Activated CD8-positive, alpha-beta memory T cell treated with anti-CD3 and anti-CD28 coated beads for 24 hours (primary cell): ENCODE measurements at places on chromosomes 7 and 10.

DNA sequence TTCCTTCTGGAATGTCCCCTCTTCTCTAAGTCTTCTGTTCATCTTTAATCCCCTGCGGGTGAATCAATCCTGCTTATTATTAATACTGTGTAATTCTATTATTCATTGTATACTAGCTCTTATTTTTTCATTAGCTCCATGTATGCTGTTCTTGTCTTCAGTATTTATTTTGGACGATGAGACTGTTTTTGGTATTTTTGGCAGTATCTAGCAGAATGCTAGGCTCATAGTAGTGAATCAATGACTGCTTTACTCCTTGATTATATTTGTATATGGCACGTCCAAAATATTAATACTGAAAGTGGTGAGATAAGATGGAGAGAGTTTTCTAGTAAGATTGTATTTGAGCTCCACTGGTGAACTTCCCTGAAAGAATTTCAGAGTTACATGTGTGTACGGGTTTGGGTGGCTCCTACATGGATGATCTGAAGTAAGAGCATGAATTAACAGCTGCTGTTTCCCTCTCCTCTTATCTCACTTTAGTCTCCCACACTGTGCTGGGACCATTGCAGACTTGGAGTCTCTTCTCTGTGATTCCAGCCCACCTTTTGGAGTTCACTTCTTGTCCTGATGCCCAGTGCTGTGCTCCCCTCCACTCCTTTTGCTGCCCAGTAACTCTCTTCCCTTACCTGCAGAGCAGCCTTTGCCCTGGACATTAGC, 226.0 kb downstream of the CDK14 start:
- DNase-seq, result no peak

- no peak for DNase-seq
These were observed 657 bp upstream of the TMEM178B start for GRCh38 chr7:141073173-141073640.

- no peak for DNase-seq
These were observed 63.8 kb downstream of the MTPN start for GRCh38 chr7:135913404-135913803.

DNA sequence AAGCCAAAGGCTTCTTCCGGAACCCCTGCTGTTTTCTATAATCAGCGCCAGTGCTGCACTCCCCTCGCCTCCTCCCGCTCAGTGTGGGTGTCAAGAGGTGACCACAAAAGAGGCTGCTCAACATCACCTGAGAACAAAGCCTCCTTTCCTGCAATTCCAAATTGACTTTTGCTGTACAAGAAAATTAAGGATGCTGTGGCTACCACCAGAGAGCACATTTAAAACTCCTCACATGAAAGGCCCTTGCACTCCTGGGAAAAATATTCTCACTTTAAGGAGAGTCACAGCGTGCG, 96.4 kb downstream of the HIPK2 start:
- no peak for DNase-seq

GRCh38 chr10:23676296-23676695, 237.4 kb downstream of the OTUD1 start:
- no peak for DNase-seq

- DNase-seq, result no peak
These were observed 8.1 kb upstream of the LBX1 start for GRCh38 chr10:101237081-101237981.

DNA sequence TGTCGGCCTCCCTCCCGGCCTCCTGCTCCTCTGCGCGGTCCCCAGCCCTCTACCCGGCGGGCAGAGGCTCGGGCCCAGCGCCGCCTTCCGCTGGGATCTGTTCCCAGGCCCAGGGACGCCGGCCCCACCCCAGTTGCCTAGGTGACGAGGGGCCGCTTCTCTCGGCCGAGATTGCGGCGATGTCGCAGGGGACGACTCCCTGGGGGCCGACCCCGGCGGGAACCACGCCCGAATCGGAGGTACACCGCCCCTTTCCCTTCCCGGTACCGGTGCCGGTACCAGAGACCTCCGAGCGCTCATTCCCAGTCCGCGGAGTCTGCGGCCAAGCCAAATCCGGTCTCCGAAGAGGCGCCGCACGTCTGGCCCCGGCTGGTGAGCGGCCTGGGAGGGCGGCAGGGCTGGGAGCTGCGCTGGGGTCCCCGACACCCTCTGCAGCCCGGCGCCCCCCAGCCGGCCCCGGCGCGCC, at the start of gene CABCOCO1:
Gene CABCOCO1 (plus strand): TSS at position 136 of the 466 bp plus-strand sequence. CDS start 44 bp downstream, at position 180.
- no peak for DNase-seq

DNA sequence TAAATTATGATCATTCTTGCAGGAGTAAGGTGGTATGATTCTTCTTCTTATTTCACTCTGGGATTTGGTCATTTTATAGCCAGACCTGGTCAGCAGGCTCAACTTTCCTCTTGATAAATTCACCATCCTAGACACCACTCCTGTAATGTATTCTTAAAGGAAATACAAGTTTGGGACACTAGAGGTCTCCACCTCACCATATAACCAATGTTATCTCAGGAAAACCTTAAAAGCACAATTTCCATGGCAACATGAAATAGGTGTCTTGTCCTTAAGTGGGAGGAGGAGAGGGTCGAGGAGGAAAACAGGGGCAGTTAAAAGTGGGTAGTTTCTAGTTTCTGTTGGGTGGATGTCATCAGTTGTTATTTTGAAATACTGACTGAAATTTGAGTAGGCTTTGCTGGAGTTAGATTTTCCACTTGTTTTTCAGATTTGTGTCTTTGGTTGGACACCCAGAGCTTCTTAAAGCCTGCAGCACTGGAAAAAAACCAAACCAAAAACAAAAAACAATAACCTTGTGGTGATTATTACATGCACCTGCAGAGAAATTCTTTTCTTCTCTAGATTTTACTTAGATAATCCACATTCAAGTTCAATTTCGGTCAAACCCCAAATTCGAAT, 163.1 kb downstream of the PRKCQ start:
- DNase-seq, result no peak

DNA sequence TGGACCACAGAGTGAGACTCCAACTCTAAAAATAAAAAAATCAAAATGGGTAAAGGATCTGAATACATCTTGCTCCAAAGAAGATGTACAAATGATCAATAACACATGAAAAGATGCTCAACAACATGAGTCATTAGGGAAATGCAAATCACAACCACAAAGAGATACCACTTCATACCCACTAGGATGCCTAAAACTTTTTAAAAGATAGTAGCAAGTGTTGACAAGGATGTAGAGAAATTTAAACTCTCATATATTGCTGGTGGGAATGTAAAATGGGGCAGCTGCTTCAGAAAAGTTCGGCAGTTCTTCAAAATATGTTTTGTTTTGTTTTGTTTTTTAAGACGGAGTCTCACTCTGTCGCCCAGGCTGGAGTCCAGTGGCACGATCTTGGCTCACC, 45.7 kb upstream of the GTF2IRD1 start:
- DNase-seq, result no peak

DNA sequence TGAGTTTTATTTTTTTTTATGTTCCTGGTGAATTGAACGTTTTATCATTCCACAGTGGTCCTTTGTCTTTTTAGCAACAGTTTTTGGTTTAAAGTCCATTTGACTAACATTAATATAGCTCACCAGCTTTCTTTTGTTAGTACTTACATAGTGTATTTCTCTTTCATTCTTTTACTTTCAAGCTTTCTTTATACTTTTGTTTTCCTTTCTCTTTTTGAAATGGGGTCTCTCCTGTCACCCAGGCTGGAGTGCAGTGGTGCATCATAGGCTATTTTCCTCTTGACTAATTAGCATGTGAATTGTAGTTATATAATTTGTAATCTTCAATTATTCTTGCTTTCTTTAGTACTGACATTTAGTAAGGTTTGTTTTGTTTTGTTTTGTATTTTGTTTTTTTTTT, 27.8 kb downstream of the GARIN1A start:
- no peak for DNase-seq

GRCh38 chr7:37117292-37117691, 331.4 kb downstream of the ELMO1 start:
- DNase-seq, result no peak

DNA sequence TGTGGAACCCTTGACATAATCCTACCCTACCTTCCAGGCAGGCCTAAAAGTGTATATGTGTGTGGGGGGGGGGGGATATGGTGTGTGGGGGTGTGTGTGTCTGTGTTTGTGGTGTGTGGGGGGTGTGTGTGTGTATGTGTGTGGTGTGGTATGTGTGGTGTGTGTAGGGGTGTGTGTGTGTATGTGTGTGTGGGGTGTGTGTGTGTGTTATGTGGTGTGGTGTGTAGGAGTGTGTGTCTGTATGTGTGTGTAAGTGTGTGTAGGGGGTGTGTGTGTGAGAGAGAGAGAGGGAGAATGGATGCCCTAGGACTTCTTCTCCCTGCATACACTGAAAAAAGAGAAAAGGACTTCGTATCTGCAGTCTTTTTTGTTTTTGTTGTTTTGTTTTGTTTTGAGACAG, 12.3 kb upstream of the IMPDH1 start:
- no peak for DNase-seq

GRCh38 chr10:110852255-110852896, 19.4 kb upstream of the PDCD4 start:
- DNase-seq, result peak; percentile 60

- no peak for DNase-seq
These were observed 1257.8 kb upstream of the SORCS1 start for GRCh38 chr10:108422286-108422685.

GRCh38 chr10:56662765-56663447, 301.8 kb upstream of the ZWINT start:
- no peak for DNase-seq

DNA sequence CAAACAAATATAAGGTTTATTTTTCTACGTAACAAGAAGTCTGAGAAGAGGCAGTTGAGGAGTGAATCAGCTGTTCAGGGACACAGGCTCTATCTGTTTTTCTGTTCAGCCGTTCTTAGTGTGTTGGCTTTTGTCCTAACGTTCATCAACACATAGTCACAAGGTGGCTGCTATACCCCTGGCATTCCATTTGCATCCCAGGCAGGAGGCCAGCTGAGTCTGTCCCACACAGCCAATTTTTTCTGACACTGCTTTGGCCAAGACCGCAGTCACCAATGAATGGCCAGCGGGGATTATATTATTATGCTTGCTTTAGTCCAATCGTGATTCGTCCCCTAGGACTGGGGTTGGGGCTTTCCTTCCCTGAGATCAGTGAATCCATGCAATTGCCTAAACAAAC, 143.4 kb upstream of the CHST15 start:
- DNase-seq, result no peak

DNA sequence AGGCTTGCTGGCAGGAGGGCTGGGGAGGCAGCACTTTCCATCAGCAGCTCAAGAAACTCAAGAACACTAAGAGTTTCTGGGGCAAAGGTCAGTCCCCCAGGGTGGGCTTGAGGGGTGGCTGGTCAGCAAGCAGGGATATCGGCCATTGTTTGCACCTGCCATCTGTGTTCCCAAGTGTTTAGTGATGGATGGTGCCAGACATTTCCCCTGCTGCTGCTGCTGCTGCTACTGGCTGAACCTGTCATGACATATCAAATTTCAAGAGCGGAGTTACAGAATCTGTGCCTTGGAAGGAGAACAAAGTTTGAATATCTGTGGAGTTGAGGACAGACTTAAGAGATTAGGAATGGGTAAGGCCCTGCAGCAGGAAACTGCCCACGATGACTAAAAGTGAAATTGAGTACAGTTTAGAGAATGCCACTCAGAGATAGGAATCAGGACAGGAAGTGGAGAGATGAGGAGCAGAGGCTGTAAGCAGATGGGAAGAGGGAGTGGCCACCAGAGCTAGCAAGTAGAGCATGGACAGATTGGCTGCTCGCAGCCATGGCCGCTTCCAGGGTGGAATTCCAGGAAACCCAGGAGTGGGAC, 39.2 kb upstream of the PPP1R3C start:
- no peak for DNase-seq

DNA sequence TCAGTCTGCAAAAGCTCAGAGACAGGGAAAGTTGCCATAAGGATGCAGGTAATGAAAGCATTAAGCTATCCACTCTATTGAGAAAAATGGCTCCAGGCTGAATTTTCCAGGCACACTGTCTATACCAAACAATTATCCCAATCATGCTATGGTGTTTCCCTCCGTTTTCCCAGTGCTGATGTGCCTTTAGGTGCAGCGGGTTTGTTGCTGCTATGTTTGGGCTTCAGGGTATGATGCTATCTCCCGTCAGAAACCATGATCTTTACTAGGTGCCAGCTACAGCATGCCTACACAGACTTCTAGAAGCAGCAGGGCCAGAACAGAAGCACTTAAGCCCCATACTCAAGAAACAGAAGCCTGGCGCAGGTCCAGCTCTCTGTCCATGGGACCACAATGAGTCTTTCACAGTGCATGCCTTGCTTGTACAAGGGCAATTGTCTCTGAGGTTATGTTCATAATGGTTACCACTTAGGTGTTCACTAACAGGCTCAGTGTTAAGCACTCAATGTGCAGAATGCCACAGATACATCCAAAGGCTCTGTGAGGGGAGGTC, 19.4 kb downstream of the STEAP1B start:
- no peak for DNase-seq

DNA sequence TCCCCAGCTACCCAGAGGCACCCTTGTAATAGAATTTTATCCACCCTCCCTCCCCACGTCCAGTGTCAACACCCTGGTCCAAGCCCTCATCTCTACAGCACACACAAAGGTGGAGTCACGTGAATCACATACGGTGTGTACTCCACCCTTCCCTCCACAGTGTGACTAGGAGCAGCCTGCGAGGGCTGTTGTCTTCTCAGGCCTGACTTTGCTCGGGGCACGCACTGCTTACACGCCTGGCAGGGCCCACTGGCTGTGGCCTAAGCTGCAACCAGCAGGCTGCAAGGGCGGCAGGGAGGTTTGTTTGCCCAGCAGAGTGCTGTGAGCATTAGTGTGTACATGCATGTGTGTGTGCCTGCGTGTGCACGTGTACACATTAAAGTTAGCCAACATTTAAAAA, 93.7 kb downstream of the COBL start:
- DNase-seq, result peak; percentile 21

DNA sequence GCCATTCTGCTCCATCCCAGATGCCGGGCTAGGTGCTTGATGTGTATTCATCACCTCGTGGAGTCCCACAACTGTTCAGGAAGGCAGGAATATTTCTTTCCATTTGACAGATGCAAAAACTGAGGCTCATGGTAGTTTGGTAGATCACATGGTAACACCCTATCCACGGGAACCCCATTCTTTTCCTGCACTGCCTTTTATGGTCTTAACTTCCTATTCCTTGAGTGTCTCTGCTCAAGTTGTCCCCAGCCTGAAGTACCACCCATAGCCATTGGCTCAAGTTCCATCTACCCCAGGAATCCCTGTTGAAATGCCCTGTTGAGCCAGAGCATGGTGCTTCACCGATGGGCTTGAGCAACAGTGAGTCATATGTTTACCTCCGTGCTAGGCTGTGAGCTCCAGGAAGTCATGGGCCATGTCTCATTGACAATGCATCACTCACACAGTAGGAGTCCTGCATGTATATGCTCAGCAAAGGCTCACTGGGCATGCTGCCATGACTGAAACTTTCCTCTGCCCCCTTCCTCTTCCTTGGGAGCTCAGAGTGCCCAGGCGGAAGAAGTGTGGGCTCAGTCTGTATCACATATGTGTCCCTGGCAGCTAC, 71.7 kb upstream of the ADAM12 start:
- no peak for DNase-seq

DNA sequence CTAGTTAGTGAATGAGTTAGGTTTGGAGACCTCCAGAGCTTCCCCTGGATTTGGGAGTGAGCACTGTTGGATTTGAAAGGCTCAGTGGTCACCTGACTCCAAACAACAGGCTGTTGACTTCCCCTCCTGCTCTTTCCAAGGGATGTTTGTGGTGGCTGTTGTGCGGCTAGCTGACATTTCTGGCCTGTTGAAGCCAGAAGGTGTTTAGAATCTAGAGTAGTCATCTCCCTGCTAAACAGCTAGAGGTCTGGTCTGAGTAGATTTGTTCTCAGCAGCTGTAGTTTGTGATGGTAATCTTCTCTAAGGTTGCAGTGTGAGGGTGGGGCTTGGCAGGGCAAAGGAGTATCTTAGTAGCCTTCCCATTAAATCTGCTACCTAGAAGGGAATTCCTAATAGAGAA, 30.1 kb downstream of the BPGM start:
- no peak for DNase-seq

- no peak for DNase-seq
These were observed 286.8 kb downstream of the PARD3 start for GRCh38 chr10:34528320-34528719.
